ENCODE measurements at places on chromosomes 7 and 10.

DNA sequence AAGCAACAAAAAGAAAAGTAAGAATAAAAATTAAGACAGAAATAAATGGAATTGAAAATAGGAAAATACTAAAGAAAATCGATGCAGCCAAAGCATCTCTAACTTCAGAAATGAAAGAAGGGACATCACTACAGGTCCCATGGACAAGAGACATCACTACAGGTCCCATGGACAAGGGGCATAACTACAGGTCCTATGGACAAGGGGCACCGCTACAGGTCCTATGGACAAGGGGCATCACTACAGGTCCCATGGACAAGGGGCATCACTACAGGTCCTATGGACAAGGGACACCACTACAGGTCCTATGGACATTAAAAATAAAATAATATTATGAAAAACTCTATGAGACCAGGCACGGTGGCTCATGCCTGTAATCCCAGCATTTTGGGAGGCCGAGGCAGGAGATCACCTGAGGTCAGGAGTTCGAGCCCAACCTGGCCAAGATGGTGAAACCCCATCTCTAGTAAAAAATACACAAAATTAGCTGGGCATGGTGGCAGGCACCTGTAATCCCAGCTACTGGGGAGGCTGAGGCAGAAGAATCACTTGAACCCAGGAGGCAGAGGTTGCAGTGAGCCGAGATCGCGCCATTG lies 101.0 kb upstream of the DNAAF5 start:
- no peak for DNase-seq

- DNase-seq: no peak
Measured at GRCh38 chr7:87570178-87570577, 30.5 kb downstream of the ABCB1 start.

GRCh38 chr7:74271742-74272141 lies 17.5 kb upstream of the CLIP2 start:
- no peak for DNase-seq

GRCh38 chr7:114931656-114932011 lies 9.7 kb downstream of the MDFIC start:
- DNase-seq: no peak

DNA sequence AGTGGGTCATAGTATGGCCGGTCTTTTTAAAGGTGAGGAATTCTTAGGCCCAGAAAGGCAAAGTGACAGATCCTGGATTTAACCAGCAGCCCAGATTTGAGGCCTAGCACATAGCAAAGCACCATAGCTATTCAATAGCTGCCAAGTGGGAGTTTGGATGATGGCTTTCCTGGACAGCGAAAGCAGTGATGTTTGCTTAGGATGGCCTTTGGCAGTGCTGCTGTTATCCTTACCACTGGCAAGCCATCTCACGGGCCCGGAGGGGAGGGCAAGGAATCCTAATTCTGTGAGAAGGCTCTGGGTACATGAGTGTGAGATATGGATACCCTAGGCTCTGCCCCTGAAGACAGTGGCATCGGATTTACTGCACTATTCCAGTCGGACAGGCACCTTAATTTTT lies 50.4 kb downstream of the TCF7L2 start:
- no peak for DNase-seq

DNA sequence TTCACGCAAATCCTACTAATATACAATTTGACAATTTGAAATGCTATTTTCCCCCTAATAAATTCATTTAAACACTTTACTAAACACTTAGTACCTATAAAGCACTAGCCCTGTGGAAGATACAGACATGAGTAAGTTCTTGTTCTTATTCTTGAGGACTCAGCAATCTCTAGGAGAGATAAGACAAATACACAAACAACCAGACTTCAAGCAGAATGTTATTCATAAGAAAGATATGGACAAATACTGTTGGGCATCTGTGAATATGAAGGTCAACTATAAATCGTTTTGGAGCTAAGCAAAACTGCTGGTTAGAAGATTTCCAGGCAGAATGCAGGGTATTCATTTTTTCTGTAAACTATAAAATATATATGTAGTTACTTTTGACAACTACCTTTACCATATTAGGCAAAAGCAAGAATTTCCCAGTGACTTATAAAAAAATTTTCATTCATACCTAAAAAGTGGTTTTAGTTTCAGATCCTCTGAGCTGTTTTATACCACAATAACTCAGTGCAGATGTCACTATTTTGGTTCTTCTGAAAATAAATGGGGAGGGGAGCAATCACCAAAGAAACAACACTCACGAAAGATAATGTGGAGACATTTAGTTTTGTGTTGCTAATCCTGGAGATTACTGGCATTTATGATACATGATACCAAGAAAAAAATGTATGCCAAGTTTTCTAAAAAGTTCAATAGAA lies 3.8 kb downstream of the VPS41 start:
- DNase-seq: no peak

GRCh38 chr7:3892157-3892556 lies 591.1 kb downstream of the SDK1 start:
- no peak for DNase-seq

DNA sequence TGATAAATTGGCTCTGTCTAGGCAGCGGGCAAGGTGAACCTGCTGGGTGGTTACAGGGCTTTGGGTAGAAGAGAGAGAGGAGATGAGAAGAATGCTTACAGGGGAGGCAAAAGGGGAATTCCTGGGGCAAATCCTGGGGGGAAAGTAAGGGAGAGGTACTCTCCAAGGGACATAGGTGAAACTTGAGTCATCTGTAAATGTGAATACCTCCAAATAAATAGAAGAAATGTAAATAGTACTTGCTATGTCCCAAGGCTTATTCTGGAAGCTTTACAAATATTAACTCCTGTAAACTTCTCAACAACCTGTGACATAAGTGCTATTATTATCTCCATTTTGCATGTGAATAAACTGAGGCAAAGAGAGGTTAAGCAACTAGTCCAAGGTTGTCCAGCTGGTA lies 57.7 kb upstream of the CDK13 start:
- no peak for DNase-seq

DNA sequence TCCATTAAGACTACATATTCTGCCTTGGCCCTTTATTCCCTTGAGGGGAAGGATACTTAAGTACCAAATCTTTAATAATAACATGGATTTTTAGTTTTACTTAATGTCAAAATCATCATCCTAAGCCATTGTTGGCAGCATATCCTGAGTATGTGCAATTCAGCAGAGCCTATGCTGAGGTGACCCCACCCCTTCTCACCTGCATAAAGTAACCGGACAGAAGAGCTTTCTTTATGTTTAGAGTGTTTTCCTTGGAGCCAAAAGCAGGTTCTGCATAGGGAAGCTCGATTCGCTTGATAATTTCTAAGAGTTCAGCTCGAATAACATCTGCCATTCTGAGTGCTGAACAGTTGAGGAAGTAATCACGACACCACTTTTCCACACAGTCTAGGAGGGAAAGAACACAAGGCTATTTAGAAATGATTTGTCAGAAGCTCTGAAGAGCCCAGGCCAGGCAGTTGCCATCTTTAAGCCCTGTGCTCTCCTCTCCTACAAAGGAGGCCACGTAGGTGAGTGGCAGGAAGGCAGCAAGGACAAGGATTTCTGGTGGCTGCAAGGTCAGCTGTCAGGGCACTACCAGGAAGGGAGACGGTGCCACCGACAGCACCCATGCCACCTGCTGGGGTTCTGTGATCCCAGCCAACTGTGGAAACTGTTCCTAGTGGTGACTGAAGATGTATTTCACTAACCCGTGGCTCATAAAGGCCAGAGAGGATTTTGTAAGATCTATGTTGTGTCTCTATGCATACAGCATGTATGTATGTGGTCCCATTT lies 15.6 kb downstream of the BCCIP start:
- DNase-seq: peak; percentile 66

DNA sequence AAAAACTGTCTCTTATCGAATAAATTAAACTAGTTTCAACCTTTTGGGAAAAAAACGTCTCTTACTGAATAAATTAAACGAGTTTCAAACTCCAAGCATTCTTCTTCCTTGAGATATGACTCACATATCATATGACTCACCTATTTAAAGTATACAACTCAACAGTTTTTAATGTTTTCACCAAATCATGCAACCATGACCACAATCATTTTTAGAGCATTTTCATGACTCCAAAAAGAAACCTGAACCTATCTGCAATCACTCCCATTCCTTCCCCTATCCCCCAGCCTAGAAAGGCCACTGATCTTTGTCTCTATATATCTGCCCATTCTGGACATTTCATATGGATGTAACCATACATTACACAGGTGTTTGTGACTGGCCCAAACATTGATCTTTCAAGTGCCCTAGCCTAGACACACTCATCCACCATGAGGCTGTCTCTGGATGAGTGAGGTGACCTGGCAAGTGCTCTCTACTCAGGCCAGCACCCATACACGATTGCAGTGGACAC lies 115.3 kb downstream of the PIP4K2A start:
- DNase-seq: no peak

DNA sequence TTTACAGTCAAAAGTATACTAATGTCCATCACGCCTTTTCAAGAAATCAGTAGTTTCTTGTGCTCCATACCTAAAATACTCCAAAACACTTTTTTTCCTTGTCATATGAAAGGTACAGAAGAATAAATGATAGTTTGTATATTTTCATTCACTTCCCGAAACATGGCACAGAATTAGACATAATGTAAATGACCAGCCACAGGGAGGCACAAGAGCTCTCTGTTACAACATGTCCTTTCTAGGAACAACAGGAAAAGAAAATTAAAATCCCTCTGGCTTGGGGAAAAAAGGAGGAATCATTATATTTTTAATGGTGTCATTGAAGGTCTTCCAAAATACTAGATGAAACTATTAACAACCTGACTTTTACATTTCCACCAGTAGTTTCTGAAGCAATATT lies 331.2 kb downstream of the ACTR3B start:
- no peak for DNase-seq

- DNase-seq: no peak
Measured at GRCh38 chr7:78420001-78420400, 621.4 kb downstream of the PHTF2 start.

DNA sequence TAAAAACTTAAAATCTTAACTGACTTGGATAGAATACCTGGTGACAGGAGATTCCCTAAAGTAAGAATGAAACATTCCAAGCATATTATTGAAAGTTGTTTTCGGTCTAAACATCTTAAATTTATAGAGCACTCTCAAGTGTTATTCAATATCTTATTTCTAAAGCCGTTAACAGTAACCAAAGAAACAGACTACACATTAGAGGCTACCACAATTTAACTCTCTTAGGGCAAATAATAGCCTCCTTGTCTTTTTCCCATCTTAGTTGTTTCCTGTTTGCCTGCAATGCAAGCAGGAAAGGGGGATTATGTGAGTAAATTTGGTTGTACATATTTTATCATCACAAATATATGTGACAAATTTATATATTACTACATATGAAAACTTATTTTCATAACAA lies 31.4 kb downstream of the NAPEPLD start:
- DNase-seq: no peak

DNA sequence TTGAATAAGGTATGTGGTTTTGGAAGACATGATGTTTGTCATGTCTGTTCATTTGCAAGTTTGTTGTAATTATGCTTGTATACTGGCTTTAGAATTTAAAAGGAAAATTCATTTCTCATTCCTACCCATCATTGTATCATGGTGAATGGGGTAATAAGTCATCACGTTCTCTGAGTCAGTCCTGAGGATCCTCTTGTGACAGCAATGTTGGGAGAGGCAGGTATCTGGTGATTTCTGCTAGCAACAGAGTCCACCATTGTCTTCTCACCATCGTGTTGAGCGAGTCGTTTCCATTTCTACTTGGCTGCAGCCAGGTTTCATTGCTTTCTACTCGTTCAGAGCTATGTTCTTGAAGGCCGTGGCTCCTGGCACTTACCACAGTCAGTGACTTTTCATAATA lies 16.3 kb downstream of the CUL1 start:
- no peak for DNase-seq

DNA sequence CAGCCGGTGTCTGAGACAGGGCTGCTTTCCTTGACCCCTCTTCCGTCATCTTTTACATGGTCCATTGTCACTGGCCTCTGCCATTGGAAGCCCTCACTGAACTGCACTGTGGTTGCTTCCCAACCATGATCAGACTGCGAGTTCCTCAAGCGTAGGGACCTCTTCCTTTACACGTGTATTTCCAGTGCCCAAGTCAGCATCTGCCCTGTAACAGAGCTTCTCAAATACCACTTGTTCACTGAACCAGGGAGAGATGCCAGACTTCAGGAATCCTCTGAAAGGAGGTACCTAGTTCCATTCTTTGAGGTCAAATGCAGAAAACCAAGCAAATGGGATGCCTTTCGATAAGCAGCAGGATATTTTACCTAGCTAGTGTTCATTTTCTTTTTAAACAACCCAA lies 145.1 kb downstream of the NRP1 start:
- DNase-seq: no peak

DNA sequence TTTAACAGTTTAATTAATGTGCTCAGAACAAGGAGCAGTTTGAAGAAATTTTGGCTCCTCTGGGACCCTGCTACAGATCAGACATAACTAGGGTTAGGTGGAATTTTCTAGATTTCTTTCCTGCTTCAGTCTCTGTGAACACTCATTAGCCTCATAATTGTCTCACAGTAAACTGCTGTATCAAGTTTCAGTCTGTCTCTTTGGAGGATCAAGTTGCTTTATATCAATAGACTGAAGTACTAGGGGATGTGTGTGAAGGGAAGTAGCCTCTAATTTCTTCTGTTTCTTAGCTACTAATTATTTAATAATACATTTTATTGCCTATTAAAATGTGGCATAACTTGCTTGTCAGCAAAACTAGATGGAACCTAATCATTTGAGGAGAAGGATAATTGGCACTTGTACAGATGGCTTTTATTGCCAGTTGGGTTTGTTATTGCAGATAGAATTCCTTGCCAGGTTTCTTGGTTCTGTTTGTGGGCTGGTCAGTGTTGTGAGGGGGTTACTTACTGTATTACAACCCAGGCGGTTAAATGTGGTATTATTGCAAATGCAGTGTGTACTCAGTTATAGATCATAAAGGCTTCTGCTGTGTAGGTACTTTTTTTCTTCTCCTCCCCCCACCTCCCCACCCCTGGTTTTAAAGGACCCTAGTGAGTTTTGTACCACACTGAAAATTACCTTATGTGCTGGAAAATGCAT lies 758.0 kb downstream of the AUTS2 start:
- peak; percentile 85 for DNase-seq

GRCh38 chr7:156376317-156376716 lies 264.3 kb upstream of the RNF32 start:
- no peak for DNase-seq

DNA sequence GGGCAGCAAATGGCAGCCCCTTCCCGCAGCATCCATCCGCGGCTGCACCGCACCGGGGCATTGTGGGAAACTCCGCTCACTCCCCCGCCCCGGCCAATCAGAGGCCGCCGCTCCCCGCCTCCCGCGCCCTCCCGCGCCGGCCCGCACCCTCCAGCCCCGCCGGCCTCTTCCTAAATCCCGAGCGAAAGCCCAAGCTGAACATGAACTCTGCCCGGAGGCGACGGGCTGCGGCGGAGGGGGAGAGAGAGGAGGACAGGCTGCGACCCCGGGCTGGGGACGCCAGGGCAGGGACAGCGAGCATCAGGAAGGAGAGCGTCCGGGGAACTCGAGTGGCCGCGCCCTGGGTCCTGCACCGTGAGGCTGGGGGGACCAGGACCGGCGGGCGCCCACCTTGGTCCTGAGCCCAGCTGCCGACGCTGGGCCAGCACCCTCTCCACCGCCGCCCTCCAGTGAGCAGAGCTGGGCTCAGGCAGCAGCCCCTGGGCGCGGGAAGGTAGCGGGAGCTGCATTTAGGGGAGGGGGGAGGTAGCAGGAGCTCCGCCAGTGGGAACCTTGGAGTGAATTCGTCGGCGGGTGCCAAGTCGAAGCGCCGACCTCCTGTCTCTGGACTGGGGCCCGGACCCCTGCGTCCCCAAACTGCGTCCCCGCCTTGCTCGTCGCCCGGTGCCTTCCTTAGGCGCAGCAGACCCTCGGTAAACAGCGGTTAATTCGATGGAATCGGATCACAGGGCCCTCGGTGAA lies at the start of gene DGKI:
TSS of gene DGKI (minus strand) at position 148 of the 741 bp plus-strand sequence.
- DNase-seq: no peak

Measured in NCI-H2029 (cell line).